ENCODE measurements at places on chromosomes 1 and 21. TPM values are rescaled to one million over a fixed set of nuclear protein-coding genes. Genes with fewer than 3 reads are reported as not detected.

DNA sequence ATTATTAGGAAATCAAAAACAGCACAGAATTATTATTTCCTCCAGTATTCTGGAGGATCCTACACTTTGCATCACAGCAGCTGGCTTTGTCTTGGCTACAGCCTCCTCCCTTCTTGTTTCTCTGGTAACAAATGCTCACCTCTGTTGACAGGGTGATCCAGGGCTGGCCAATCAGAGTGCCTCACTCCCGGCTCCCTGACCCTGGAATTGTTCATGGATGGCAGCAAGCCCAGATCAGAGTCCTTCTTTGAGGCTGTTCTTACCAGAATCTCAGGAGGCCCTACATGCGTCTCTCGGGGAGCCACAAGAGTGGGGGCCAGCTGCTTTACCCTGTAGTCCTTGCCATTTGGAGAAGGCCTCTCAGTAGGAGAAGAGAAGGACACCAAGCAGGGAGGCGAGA is 48.4 kb upstream of the IGSF5 start:
- no peak for DNase-seq

GRCh38 chr1:109890115-109890953 is 20.3 kb upstream of the CSF1 start:
- DNase-seq = no peak

DNA sequence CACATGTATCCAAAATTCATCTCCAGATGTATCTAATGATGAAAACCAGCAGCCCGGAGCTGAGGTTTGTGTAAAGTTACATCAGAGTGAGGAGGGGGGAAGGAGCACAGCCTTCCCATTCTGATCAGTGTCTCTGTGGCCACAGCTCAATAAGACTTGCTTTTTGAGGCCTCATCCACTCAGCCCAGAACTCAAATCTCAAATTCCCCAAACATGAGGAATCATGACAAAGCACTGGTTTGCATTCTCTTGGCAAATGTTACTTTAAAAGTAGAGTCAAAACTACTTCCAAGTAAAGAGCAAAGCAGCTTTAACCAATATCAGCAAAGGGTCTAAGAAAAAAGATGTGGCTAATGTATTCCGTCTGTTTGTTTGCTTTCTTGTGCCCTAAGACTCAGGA is 30.9 kb downstream of the CCN1 start:
- no peak for DNase-seq

- no peak for DNase-seq
Measured at GRCh38 chr1:30160999-30161689, 562.2 kb downstream of the MATN1 start.

DNA sequence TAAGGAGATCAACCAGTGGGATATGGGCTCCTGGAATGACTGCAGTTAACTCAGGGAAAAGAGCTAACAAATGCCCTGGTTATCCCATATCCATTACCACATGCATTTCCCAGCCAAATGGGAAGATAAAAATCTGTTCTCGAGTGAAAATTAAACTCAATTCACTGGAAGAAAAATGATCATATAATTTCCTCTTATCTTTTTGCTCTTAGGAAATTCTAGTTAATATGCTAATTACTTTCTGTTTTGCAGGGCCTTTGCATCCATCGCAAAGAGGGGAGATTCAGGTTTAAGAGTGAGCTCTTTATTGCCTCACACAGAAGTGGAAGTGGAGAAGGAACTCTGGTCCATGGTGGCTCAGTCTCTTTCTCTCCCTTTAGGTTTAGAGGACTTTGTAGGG is 3.9 kb upstream of the IL24 start:
- DNase-seq = no peak

GRCh38 chr1:43227143-43227764 is 42.5 kb upstream of the TMEM125 start:
- peak; percentile 88 for DNase-seq

- DNase-seq = no peak
Measured at GRCh38 chr21:39650306-39650705, 37.6 kb downstream of the B3GALT5 start.

Gene FCN3
- 7.9 TPM for total RNA-seq

Gene HHIPL2
- 0.09 TPM for total RNA-seq

Gene SERINC2
- total RNA-seq = 126 TPM

Gene MARK1
- 5.3 TPM for total RNA-seq

Gene CLEC20A
- 0.47 TPM for total RNA-seq

Gene PLA2G5
- total RNA-seq = 0.47 TPM
